ENCODE measurements at places on chromosomes 16 and 17. TPM values are rescaled to one million over a fixed set of nuclear protein-coding genes. Genes with fewer than 3 reads are reported as not detected.

Gene CDT1
- 141 TPM for total RNA-seq

Gene KRT20
- not detected for total RNA-seq

DNA sequence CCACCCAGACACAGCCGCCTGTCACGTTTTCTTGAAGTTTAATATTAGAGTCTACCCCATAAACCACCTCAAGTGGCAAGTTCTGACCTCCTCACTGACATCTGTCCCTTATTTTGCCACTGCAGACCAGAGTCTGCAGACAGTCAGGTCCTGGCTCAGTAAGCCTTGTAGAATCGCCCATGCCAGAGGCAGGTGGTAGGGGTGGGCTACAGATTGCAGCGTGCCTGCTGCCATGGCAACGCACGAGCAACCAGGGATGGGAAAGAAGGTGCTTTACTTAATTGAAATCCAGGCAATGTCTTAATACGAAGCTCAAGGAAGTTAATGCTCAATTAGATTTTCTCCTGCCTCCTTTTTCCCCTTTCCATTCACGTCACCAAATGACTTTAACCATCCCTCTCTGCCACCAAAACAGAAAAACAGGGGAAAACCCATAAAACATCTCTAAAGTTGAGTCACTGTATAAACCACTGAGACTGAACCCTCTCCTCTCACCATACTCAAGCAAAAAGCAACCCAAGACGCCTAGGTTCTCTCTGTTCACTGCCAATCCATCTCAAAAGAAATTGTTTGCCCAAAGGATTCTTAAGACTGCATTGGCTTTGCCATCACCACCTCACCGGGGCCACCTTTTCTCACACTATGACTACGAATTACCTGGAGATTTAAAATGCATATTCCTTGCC is 228.8 kb downstream of the SLC39A11 start:
- peak; percentile 97 for ATAC-seq

Gene TBC1D3B
- 6.1 TPM for total RNA-seq

DNA sequence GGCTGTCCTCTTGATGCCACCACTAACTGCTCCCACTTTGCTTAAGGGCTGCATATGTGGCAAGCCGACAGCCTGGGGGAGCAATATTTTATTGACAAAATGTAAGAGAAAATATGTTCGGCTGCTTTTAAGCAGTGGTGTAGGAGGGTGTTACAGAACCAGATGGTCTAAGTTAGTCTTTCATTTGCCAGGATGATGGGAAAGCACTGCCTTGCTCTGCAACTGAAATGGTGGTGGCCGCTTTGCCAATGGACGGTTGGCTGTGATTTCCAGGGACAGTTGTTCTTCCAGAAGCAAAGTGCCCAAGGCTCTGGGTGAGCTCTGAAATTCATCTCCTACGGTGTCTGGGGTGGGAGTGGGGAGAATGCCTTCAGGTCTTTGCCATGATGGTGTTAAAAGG is 469.3 kb downstream of the TOX3 start:
- no peak for ATAC-seq

Gene ZSCAN32
- 8.4 TPM for total RNA-seq

Gene EFNB3
- not detected for total RNA-seq

DNA sequence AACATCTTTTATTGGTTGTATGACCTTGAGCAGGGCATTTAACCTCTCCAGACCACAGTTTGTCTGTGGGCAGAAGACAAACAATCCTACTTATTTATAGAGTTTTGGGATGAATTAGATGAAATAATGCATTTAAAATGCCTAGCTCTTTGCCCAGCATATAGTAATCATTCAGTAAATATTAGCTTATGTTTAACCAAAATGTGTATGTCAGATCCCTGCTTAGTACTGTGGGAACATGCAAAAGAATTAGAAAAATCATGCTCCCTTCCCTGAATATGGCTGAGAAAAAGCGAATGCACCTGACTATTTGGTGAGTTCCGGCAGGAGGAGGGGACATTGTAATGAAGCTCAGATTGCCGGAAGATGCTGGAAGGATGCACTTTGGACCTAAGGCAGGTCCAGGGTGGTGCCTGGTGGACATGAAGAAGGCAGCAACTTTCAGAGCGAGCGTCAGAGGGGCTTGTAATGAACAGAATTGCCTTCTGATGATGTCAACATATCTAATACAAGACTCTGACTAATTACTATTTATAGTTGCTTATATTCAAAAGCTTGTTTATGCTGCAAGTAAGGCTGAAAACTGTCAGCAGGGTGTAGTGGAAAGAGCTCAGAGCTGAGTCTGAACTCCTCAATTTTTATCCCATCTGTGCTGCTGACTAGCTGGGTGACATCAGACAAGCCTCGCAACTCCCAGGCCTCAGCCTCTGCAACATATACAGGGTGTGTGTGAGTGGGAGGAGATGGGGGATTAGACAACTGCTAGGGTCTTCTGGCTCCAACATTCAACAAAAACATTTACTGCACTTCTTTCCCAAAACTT is 221.2 kb downstream of the PRKCA start:
- ATAC-seq: no peak

GRCh38 chr16:78939597-78939996 is 660.9 kb downstream of the MAF start:
- ATAC-seq: no peak

DNA sequence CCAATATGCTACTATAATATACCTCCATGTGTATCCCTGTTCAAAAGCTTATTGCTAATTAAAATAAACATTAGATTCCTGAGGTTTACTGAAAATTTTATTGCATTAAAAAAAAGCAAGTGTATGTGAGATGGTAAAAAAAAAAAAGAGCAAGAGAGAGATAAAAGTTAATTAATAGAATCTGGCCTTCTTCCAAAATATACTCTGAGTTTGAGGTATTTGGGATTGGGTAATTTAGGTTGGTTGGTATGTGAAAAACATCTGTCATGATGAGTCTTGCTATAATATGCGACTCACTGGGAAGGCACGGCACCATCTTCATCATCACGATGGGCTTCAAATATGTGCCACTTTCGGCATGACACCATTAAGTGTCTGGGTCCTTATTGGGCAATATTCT is 711.1 kb upstream of the SOX9 start:
- no peak for ATAC-seq

- ATAC-seq: no peak
Measured at GRCh38 chr16:8589057-8589899, 1.0 kb downstream of the TMEM114 start.

- no peak for ATAC-seq
Measured at GRCh38 chr17:6279659-6280058, 155.3 kb downstream of the AIPL1 start.

- no peak for ATAC-seq
Measured at GRCh38 chr16:456891-457483, 31.5 kb downstream of the RAB11FIP3 start.

GRCh38 chr16:88693420-88694177 is 7.3 kb upstream of the SNAI3 start:
- ATAC-seq: no peak

GRCh38 chr16:59593194-59593661 is 859.1 kb upstream of the GOT2 start:
- ATAC-seq: no peak

Gene TMEM100
- not detected for total RNA-seq

Gene NKD1
- 1.3 TPM for total RNA-seq

GRCh38 chr16:79054211-79054984 is 546.1 kb downstream of the MAF start:
- no peak for ATAC-seq

- peak; percentile 88 for ATAC-seq
Measured at GRCh38 chr17:82863941-82864712, 24.3 kb upstream of the ZNF750 start.

DNA sequence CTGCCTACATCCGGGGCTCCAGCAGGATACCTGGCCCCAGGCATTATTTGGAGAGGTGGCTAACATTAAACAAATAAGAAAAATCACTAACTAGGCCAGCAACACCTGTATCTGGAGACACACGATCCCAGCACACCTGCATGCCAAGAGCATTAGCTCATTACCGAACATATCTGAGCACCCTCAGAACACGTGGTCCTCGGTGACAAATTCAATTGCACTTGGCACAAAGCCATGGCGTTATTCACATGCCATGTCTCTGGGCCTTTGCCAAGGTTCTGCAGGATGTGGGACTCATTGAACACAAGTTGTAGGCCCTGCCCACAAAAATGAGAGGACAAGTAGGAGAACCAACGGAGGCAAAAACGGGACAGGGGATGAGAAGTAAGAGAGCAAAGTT is 552.3 kb downstream of the TOX3 start:
- no peak for ATAC-seq

GRCh38 chr16:3009568-3010390 is 2.9 kb upstream of the CLDN9 start:
- ATAC-seq: no peak

GRCh38 chr16:1458977-1459341 is 14.6 kb upstream of the CCDC154 start:
- ATAC-seq: no peak

DNA sequence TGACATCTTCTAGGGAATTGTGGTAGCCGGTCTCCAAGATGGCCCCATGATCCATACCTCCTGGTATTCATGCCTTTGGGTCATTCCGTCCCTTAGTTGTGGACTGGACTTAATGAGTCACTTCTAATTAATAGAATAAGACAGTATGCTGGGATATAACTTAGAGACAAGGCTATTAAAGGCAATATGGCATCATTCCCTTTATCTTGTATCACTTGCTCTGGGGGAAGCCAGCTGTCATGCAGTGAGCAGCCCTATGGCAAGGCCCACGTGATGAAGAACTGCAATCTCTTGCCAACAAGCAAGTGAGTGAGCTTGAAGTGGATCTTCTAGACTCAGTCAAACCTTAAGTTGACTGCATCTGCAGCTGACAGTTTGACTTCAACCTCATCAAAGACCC is 97.8 kb upstream of the MED13 start:
- ATAC-seq: no peak

Data from activated T-helper 17 cell treated with anti-CD3 and anti-CD28 coated beads, Interleukin-2, amount 50 U/mL, for 72 hours (primary cell).